ENCODE measurements at places on chromosomes 2 and 18.

GRCh38 chr2:104163611-104164130 is 690.2 kb upstream of the POU3F3 start:
- no peak for DNase-seq

DNA sequence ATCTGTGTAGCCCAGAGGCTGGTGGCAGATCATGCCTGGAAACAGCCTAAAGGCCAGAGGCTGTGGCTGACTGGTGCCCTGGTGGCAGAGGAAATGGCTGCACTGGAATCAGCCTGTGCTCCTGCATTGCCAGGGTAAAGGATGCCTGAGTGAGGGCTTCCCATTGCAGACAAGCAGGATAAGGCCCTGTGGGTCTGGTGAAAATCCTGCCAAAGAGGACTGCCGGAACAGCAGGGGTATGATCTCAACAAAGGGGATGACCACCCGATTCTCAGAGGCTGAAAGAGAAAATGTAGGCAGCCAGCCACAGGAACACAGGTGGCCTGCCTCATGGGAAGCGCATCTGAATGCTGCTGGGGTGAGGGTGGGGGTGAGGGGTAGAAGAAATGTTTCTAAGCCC is 48.2 kb downstream of the FBXO48 start:
- no peak for DNase-seq

DNA sequence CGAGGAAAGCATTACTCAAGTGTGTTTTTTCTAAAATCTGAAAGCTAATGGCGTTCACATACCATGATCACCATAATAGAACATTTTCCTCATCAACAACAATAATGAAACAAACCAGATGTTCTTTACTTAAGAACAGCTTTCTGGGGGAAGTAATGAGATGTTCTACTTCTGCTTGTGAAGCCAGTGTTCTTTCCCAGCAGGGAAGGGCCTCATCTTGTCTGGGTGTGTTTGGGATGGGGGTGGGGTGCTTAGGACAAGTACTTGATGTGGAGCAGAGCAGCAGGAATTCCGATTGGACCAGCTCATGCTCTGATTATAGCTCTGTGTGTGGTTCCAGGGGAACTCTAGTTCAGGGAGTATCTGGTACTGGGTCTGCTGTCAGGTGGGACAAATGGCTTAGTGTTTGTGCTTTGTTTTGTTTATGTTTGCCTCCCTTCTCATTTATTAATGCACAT is 163.0 kb upstream of the NOSTRIN start:
- DNase-seq, result no peak

DNA sequence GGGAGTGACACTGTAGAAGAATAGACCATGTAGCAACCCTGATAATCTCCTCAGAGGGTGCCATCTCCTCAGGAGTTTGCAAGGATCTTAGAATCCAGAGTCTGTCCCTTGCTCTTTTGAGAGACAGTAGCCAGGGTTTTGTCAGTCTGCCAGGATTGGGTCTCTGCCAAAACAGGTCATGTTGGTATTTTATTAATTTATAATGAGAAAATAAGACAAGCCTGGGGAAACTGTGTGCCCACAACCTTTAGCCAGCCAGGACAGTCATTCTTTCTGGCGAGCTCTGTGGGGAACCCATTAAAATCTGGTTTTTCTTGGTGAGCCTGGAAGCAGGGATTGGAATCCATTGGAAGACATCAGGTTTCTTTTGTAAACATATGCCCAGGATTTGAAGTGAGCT is 78.6 kb downstream of the PTPRM start:
- no peak for DNase-seq

DNA sequence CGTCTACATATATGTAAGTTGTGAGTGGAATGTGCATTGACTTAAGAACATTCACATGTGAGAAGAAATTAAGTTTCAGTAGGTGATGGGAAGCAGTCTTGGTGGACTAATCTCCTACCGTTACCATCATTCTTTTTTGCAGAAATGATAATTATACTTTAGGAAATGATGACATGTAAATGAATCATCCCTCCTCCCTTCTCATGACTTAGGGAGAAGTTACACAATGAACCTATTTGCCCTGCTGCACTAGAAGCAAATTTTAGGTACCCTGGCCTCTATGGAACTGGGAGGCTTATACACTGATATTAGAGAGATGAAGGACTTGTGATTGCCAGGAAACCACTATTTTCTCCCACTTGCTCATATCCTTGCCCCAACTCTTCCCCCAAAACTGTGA is 214.2 kb downstream of the CALCRL start:
- no peak for DNase-seq

- DNase-seq, result no peak
Measured at GRCh38 chr2:158489366-158490112, 32.8 kb downstream of the PKP4 start.

DNA sequence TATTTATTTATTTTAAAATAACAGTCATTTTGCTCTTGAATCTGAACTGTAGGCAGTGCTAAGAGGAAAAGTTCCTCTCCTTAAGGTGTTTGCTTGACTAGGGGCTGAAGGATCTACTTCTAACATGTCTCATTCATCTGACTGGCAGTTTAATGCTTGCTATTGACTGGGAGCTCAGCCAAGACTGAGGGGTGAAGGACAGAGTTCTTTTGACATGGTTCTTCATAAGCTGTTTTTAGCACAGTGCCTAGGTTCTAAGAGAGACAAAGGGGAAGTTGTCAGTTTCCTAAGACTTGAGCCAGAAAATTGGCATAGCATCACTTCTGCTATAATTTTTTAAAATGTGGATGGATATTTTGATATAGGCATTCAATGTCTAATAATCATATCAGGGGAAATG is 73.0 kb downstream of the COMMD1 start:
- DNase-seq, result no peak

DNA sequence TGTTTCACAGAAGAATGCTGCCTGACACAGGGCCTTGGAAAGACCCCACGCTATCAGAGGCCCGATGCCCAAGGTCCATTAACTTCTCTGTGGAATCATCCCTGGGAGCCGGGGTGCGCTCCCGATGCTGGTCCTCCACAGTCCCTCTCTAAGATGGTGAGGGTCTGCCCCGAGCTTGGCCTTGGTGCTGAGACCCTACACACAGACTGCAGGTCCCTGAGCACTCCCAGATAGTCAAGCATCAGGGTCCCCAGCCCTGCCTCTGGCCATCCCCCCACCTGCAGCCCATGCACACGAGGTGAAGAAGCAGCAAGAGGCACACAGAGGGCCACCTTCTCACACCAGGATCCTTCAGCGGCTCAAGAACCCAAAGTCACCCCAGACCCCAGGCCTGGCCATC is 263.3 kb downstream of the MYCN start:
- no peak for DNase-seq

GRCh38 chr2:224284134-224284946 is 117.6 kb downstream of the FAM124B start:
- no peak for DNase-seq

- no peak for DNase-seq
Measured at GRCh38 chr18:73331212-73331772, 463.5 kb upstream of the NETO1 start.

DNA sequence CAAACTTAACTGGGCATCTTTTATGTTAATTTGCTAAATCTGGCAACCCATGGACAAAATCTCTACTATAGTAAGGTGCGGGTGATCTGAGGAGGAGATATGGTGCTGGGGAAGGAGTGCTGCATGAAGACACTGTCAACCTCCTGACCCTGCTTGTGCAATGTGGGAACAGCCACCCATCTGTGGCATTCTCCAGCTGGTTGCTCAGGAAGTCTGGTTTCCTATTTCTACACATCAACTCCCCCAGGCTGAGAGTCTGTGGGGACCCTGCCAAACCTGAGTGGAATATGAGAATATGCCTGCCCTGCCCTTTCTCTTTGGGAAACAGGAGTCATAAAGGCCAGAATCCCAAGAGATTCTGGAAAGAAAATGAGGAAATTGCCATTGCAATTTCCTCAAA is 60.1 kb upstream of the PAX3 start:
- DNase-seq, result no peak

- no peak for DNase-seq
Measured at GRCh38 chr2:188142636-188143295, 148.9 kb upstream of the GULP1 start.

DNA sequence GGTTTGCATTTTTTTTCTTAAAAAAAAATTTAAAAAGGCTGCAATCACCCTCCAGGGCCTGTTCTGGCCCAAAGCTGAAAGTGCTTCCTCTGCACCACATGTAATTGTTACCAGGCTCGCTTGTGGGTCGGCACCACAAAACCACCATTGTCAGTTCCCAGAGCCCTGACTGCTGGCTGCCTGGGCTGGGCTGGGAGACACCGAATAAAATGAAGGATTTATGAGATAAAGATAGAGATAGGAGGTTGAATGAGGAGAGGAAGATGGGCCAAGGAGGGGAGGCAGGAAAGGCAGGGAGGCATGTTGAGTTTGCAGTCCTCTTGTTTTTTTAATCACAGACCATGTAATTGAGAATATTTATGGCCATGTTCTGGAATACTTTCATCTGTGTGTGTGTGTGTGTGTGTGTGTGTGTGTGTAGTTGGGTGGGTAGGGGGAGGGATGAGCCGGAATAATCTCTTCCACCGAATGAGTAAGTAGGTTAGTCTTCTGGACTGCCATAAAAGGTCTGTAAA is 14.7 kb downstream of the NRP2 start:
- no peak for DNase-seq

DNA sequence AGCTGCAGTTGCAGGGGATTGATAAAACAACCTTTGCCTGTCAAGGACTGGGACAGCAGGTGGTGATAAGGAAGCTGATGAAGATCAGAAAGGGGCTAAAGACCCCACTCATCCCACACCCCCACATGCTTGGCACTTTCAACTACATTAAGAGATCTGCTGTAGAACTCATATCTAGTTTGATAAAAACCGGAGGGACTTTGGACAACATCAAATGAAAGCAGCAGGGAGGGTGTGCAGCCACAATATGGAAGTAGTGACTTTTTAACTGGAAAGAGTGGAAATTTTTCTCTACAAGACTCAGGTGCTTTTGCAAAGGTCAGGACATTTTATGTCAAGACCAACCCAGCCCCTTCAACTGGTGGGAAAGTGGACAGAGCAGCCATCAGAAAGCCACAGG is 56.8 kb downstream of the TBC1D8 start:
- no peak for DNase-seq

DNA sequence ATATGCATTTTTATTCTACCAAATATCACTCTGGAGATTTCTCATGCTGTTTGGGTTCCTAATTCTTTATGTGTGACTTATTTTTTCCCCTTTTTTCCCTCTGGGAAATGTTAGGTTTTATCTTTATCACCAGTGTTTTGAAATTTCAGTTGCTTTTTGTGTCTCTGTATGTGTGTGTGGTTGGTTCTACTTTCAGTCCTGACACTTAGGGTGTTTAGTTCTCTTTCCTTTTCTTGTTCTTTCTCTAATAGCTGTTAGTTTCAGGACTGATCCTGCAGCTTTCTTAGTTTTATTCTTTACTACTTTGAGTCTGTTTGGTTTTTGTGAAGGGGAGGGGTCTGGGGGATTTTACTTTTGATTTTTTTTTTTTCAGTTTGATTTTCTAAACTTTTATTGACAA is 23.1 kb downstream of the PPM1B start:
- no peak for DNase-seq

DNA sequence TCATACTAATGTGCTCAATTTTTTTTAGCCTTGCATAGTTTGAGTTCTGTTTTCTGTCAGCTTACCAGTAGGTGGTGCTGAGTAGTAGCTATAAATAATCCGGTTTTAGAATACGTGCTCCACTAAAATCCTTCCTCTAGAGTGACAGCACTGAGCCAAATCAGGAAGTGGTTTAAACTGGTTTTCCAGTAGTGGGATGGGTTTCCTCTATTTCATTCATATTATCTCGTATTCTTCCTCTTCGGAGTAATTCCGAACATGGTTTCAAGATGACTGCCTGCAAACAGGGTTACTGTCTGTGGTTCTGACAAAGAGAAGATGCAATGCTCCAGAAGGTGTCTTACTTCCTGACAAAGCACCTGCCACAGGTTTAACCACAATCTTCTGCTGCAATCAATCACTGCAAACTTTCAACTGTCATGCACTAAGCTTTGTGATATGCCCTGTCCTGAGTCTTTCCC is 496.9 kb upstream of the VRK2 start:
- DNase-seq, result no peak

DNA sequence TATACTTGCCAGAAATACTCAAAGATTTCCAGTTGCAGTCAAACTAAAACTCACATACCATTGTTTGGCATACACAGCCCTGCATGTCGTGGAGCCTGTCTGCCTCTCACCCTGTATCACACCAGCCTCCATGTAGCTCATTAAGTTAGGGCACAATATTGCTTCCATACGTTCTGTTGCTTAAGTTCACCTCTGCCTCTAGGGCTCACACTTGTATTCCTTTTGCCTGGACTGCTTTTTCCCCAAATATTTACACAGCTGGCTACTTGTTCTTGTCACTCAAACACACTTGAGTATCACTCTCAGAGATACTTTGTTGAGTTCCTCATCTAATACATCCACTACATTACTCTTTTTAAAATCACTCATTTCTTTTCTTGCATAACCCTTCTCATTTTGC is 83.1 kb downstream of the PTH2R start:
- no peak for DNase-seq

DNA sequence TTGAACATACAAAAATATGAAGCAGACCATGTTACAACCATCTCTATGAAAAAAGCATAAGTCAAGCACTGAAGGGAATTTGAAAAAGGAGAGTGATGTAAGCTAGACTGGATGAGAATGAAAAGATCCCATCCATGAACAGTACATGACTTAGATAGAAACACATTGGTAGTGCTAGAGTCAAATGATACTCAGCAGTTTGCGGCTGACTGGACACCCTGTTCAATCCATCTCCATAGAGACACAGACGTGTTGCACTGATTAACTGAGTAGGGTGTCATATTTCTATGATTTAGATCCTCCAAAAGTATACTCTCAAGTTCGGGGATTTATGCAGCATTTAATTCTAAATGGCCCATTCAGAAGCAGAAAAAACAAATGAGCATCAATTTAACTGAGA is 674.3 kb upstream of the NRXN1 start:
- DNase-seq, result no peak

GRCh38 chr18:24071029-24071428 is 56.5 kb downstream of the TTC39C start:
- no peak for DNase-seq

DNA sequence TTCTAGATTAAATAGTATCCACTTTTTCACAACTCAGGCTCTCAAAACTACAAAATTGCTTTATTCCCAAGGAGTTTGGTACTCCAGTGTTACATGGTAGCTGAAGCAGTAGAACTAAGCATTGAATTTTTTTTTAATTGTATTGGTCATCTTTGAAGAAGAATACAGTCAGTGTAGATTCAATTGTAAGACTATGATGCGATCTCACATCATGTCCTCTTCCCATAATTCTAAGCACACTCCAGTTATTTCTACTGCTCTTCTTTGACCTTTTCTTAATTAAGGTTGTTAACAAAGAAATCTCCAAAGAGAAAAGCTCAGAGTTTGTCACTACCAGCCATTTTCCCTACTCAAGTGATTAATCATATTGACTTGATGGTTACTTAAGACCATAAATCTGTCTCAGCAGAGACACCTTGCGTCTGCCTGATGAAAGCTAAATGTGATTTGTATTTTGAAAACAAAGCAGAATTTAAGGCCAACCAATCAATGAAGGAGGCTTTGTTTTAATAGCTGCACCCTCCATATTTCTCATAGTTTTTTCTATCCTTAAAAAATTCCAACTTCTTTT is 130.2 kb downstream of the DTNA start:
- DNase-seq, result no peak

Measured in activated CD8-positive, alpha-beta memory T cell treated with anti-CD3 and anti-CD28 coated beads for 24 hours (primary cell).